Ammon's horn (tissue), 1 donor: ENCODE measurements at places on chromosomes 13 and 19.

DNA sequence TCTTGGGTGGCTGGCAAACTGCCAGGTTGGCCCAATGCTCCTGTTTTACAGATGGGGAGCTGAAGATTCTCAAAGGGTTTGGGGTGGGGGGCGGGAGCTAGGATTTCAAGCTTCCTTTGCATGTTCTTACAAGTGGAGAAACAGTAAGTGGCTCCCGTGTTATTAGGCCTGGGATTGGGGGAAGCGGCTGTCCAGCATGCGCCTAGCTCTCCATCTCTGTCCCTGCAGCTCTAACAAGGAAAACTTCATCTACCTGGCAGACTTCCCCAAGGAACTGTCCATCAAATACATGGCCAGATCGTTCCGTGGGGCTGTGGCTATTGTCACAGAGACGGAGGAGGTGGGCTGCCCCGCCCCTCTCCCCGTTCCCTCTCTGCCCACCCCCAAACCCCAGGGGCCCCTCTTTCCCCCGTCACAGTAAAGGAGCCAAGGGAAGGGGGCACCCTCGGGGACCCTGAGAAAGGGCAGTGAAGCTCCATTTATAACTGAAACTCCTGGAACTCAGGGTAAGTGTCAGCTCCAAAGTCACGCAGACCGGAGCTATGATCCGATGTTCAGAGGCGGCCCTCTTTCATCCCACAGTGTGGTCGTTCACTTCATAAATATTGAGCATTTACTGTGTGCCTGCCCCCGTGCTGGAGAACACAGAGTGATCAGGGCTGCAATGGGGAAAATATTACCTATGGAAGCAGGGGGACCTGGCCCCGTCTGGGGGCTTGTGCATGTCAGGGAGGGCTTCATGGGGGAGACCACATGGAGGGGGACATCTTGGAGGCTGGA is 14.9 kb upstream of the PSMD8 start:
- no peak for DNase-seq

DNA sequence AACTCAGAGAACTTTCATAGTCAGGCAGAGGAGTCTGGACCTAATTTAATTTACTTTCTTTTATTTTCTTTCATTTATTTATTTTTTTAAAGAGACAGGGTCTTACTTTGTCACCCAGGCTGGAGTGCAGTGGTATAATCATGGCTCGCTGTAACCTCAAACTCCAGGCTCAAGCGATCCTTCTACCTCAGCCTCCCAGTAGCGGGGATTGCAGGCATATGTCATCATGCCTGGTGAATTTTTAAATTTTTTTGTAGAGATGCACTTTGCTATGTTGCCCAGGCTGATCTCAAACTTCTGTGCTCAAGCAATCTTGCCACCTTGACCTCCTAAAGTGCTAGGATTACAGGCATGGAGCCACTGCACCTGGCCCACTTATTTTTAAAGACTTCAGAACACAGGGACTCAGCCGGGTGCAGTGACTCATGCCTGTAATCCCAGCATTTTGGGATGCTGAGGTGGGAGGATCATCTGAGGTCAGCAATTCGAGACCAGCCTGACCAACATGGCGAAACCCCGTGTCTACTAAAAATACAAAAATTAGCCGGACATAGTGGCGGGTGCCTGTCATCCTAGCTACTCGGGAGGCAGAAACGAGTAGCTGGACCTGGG is 50.6 kb downstream of the KLF5 start:
- no peak for DNase-seq

- DNase-seq, result no peak
Measured at GRCh38 chr19:37055330-37055729, 22.9 kb upstream of the ZNF420 start.

DNA sequence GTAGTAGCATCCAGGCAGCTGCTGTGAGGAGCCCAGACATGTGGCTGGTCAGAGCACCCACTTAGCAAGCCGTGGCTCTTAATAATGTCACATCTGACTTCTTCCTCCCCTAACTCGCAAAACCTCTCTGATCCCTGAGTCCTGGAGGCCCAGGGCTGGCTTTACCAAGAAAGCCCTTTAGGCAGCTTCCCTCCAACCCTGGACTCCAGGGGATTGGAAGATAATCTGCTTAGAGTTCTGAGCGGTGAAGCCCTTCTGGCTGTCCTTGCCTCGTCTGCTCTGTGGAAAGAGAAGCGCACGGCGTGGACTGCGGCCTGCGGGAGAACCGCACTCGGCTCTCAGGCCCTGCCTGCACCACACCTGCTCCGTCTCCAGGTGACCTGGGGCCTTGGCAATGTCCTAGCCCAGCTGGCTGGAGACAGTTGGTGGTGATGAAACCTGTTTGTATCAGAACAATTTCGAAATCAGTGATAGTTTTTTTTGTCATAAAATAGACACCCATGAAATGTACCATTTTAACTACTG is 64.5 kb upstream of the MCF2L start:
- DNase-seq, result no peak

DNA sequence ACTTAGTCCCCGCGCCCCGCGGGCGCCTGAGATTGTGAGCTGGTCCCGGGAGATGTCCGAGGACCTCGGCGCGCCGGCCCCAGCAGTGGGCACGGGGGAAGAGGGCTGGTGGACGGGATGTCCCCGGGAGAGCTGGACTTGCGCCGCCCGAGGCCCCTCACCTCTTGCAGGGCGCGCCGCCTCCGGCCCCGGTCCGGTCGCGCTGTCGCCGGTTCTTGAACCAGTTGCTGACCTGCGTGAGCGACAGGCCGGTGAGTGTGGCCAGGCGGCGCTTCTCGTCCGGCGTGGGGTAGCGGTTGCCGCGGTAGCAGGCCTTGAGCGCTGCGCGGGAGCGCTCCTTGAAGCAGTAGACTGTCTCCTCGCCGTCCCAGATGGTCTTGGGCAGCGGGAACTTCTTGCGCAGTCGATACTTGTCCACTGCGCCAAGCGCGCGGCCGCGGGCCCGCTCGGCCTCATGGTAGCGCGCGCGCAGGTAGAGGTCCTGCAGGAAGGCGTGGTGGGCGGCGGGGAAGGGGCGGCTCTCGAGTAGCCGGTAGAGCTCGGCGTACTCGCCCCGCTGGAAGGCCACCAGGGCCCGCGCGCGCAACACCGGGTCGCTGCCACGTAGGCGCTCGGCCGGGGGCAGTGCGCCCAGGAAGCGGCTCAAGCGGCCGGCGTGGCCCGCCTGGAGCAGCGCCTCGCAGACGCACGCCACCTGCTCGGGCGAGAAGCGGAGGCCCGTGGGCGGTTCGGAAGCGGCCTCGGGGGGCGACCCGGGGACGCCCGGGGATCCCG is 984 bp downstream of the SIX5 start:
- no peak for DNase-seq

GRCh38 chr19:45117167-45117594 is 24.2 kb downstream of the PPP1R37 start:
- no peak for DNase-seq

GRCh38 chr13:67588607-67589006 is 358.5 kb upstream of the PCDH9 start:
- DNase-seq, result no peak

DNA sequence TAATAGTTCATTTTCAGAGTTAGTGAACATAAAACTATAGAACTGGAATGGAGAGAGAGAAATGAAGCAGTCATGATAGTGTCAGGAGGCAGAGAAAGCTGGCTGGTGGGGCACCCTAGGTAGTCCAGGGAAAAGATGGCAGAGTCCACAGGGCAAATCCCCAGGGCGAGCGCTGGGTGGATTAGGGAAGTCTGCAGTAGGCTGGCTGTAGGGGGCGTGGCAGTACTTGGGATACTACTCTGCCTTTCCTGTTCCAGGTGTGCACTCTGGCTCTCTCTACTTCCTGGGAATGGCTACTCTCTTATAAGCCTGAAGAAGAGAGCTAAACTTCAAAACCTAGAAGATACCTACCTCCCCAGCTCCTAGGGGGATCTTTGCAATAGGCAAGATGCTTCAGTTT is 232.9 kb upstream of the SLC10A2 start:
- no peak for DNase-seq

DNA sequence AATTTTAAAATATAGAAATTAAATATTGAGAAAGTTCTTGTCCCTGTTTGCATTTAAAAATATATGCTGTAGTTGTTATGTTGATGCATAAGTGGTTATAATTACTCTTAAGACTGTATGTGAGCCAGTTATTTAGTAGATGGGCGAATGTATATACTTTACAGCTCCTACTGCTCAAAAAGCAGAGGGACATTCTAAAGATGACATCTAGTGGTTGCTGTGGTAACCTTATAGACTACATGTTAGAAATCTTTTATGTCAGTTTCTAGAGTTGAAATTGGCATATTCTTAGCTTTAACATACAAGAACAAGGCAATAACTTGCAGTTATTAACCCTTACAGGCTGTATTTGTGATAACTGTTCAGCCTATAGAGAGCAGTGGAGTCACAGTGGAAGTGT is 160.5 kb downstream of the OLFM4 start:
- DNase-seq, result no peak

DNA sequence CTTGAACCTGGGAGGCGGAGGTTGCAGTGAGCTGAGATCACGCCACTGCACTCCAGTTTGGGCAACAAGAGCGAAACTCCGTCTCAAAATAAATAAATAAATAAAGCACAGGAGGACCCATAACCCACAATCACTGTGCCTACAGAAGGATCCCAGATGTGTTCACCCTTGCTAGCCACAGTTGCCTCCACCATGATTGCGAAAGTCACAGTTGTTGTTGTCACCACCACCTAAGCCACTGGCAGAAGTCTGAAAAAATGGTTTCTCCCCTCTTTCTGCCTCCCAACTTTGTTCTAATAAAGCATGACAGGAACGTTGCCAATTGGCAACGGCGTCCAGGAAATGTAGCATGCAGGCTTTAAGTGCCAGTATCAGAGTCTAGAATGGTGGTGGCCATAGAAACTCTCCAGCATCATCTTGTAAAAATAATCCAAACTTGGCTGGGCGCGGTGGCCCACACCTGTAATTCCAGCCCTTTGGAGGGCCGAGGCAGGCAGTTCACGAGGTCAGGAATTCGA is 2.2 kb upstream of the EPS15L1 start:
- DNase-seq, result no peak

GRCh38 chr19:43798546-43799409 is 3.5 kb downstream of the LYPD5 start:
- DNase-seq, result peak; percentile 34

- DNase-seq, result no peak
Measured at GRCh38 chr13:100826441-100826840, 151.8 kb upstream of the TMTC4 start.

DNA sequence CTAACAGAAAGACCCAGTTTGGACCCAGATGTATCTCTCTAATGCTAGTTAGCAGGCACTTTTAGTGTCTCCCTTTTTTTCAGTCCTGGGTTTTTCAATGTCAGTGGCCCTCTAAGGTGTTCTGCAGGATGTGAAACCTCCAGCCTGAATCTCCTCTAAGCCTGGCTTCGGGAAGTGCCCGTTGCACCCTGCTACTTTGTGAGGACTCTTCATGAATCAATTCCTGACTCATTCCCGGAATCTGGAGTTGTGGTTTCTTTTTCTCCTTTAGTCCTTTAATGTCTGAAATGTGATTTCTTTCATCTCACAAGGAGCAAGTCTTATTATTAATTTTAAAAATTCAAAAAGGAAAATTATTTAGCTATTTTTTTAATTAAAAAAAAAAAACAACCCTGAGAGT is 116.0 kb downstream of the ZNF536 start:
- DNase-seq, result no peak

DNA sequence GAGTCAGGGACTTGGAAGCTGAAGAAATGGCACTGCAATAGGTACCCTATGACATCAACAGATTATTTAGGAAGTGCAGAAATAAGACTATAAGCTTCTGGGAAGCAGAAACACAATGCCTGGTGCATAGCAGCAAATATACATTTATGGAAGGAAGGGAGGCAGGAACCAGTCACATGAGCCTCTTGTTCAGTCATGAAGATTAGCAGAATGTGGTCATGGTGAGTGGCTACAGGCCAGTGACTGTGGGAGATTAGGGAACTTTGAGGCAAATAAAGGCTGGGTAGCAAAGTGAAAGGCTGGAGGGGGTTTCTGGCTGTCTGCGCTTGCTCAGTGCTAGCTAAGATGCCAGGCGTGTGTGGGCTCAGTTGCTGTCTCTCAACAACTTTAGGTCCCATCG is 96.3 kb downstream of the EPSTI1 start:
- no peak for DNase-seq

DNA sequence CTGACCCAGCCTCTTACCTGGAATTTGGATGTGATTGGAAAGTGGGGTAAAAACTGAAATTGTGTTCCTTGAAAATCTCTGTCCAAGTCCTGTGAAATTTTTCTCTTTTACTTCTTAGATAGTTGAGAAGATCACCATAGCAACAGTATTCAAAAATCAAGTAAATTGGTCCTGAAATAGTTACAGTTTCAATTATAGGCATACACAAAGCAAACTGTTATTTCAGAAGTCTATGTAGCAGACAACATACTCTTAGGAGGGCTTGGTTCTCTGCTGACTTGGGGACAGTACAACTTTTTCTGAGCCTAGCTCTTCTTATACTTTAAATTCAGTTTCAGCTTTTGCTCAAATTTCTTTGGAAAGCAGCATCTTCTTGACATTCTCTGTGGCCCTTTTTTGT is 38.6 kb upstream of the URAD start:
- no peak for DNase-seq

GRCh38 chr13:30305456-30305970 is 1.8 kb downstream of the KATNAL1 start:
- DNase-seq, result no peak
